Activated T-cell treated with anti-CD3 and anti-CD28 coated beads for 48 hours (primary cell): ENCODE measurements at places on chromosomes 3 and 15.

GRCh38 chr3:89353465-89353864, 246.0 kb downstream of the EPHA3 start:
- DNase-seq = no peak

DNA sequence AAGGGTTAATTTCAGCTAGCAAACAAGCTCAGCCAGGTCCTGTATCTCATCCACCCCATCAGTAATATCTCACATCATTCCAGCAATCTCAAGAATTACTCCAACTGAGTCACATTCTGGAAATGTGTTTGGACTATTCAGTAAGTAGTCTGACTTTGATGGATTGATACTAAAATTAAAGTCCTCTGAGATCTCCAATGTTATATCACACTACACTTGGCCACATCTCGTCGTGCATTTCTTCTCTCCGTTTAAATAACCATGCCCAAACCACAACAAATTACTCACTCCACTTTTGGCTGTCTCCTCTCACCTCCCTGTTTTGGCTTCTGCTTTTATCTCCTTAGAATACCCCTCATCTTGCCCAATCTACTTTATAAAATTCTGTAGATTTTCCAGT, 292.2 kb downstream of the PYDC2 start:
- DNase-seq = no peak

- no peak for DNase-seq
Observed at GRCh38 chr3:109887293-109887692, 549.9 kb upstream of the DPPA4 start.

GRCh38 chr15:63495780-63496488, 8.5 kb upstream of the USP3 start:
- no peak for DNase-seq

DNA sequence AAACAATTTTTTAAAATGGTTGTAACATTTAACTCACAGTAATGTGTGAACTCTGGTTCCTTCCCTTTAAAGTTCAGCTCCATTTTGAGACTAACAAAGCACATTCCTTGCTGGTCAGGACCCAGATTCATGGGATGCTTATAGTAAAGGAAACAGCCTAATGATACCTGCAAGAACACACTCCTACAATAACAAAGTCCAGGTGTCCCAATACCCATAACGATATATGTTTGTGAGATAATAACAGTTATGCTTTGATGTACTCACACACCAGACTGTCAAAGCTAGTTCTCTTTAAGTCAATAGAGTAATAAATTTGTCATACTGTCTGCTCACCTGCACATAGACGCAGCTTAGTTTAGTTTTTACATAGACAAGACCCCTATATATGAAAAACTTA, 15.9 kb upstream of the CCDC50 start:
- no peak for DNase-seq

DNA sequence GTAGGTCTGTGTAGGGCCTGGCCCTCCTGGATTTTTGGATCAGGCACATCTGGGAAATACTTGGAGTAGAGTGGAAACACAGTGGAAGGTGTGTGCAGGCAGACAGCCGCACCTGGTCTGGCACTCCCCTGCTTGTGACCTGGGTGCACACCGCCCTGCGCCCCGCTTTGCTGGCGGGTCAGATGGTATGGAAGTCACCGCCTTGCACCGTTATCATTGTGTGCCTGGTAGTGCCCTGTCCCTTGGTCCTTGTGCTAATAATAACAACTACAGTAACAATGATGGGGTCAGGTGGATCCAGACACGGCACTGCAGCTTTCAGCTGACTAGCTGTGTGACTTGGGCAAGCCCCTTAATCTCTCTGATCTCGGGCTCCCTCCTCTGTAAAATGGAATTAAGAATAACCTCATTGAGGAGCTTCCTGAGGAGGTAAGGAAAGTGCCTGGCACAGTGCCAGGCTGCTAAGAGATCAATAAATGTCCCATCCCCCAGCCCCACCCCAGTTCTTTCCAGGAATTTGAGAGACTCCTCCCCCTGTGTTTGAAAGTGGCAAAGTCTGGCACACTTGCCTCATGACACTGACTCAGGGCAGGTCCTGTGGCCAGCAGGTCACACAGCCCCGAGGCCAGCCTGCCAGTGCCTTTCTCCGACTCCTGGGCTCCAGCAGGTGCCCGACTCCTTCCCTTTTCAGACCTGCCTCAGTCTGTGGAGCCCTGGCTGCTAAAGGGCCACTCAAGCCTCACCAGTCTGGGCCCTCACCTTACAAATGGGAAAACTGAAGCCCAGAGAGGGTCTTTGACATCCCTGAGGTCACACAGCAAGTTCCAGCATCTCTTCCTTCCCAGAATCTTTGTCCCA, 9.8 kb downstream of the ISG20 start:
- no peak for DNase-seq

DNA sequence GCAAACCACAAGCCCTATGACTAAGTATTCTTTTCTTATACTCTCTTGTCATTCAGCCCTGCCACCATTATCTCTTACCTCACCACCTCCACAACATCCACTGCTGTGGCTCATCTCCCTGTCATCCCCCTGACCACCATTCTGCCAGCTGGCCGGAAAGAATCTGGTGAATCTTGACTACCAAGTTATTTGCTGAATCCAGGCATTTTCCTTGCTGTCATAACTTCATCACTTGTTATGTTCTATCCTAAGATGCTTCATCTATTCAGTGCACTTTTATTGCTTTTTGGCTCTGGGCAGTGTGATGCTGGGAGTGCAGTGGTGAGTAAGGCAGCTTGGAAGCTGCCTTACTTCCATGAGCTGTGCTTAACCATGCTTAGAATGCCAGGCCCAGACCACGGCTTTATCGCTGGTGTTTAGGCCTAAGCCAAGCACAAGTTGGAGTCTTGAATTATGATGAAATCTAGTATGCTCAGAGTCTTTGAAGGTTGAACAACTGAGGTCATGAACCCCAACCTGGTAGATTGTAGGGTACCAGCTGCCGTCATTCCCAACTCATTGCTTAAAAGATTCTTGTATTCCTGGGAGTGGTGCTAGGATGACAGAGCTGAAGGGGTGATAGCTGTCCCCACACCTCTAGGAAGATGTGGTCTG, 27.0 kb upstream of the APH1B start:
- no peak for DNase-seq

GRCh38 chr15:25536801-25537611, 98.2 kb upstream of the UBE3A start:
- DNase-seq = no peak

GRCh38 chr3:29668728-29669127, 387.9 kb downstream of the RBMS3 start:
- DNase-seq = no peak

GRCh38 chr15:70238917-70239316, 141.2 kb upstream of the TLE3 start:
- no peak for DNase-seq

- DNase-seq = no peak
Observed at GRCh38 chr3:20336572-20336971, 150.6 kb upstream of the SGO1 start.

DNA sequence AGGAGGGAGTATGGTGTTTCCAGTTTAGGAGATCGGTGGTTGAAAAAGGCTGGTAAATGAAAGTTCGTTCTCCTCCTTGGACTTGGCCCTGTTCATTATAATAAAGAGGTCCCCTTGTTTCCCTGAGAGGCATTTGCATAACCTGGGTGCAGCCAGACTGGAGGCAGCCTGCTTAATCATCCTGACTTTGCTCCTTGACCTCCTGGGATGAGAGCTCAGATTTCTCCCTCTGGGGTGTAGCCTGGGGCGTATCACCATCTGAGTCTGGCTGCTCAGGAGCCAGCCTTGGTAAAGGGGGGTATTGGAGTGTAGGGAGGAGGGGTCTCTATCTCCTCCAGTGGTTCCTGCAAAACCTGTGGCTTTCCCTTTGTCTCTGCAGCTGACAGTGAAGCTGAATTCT, 21.3 kb upstream of the ACAD9 start:
- no peak for DNase-seq

DNA sequence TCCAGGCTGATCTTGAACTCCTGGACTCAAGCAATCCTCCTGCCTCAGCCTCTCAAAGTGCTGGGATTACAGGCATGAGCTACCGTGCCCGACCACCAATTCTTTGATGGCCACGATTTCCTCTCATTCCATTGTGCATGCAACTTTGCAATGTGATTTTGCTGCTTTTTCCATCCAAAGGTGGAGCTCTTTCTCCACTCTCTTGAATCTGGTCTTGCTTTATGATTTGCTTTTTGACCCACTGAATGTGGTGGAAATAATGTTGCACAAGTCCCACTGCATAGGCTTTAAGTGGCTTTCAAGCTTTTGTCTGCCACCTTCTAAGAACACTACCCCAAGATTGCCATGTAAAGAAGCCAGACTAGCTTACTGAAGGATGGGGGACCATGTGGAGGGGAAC, 10.6 kb downstream of the RPS27L start:
- no peak for DNase-seq

GRCh38 chr15:45457220-45457619, 65.3 kb downstream of the SLC30A4 start:
- DNase-seq = no peak

DNA sequence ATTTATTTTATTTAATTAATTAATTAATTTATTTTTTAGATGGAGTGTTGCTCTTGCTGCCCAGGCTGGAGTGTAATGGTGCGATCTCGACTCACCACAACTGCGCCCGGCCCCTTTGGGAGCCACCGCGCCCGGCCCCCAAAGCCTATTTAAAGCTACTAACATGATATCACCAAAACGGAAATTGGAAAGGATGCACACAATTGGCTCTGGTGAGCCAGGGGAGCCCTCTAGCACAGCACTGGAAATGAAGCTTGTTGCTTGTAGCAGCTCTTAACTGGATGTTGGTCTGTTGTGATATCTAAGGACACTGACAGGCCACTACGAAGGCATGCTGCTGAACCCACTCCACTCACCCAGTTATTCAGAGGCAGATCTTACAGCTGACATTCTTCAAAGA, 104.5 kb downstream of the IGF2BP2 start:
- DNase-seq = no peak

GRCh38 chr3:131713416-131714123, 210.8 kb upstream of the MRPL3 start:
- no peak for DNase-seq

DNA sequence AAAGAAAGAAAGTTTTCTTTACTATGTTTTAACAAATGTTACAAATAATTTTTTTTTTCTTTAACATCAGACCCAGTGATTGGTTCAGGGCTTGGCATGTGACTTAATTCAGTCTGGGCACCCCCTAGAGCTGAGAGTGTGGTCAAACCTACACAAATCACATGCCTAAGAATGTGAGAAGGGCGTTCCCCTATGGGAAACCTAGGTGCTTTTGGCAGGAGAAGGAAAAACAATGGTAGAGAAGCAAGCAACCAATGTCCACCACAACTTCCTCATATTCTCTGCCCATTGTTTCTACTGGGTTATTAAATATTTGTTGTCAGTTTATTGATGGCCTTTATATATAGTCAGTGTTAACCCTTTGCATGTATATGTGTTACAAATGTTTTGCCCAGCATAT, 21.4 kb upstream of the PIAS1 start:
- no peak for DNase-seq

DNA sequence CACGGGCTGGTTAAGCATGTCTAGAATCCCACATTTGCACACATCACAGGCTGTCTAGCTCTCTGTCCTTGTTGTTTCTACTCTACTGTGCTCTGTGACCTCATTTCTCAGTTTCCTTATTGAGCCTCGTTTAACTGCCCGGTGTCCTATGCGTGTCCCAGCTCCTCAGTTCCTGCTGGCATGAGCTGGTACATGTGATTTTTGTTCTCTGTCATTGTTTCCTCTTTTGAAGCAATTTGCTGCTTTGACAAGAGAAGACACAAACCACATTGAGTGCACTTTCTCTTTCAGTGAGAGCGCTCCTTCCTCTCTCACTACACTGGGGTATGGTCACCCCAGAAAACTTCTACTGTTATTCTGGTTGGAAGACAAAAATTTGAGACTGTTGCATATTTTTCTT, 563.5 kb downstream of the PDCD6IP start:
- DNase-seq = no peak

- no peak for DNase-seq
Observed at GRCh38 chr3:41173926-41174885, 25.1 kb upstream of the CTNNB1 start.

DNA sequence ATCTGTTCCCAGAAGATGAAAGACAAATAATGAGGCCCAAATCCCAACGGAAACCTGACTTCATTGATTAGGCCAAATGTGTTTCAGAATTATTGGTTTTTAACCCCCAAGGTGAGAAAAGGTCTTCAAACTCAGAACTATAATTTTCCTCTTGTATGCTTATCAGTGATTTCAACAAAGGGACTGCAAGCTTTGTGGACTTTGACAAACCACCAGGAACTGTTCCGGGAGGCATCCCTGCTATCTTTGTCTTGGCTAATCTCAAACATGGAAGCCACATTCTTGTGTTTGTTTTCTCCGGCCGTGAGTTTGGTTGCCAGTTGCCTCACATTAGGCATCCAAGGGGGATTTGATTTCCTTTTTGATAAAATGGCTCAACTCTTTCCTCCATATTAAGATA, 19.5 kb downstream of the ARHGEF3 start:
- DNase-seq = no peak

DNA sequence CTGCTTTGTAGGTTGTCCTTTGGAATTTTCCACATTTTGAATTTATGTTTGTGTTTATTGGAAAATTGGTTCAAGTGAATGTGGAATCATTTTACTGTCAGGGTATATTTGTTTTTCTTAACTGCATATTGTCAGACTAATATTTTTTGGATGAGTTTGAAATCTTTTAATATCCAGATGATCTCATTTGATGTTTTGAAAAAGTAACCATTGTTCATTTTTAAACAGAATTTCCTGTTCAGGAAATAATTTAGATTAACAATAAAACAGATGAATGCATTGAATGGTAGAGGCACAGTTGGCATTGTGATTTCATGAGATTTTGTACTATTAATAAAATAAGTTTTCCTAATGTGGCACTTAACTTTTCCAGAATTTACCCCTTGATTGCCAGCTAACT, 15.5 kb downstream of the TRAK1 start:
- no peak for DNase-seq

GRCh38 chr15:69808756-69809155, 289.0 kb downstream of the TLE3 start:
- no peak for DNase-seq

DNA sequence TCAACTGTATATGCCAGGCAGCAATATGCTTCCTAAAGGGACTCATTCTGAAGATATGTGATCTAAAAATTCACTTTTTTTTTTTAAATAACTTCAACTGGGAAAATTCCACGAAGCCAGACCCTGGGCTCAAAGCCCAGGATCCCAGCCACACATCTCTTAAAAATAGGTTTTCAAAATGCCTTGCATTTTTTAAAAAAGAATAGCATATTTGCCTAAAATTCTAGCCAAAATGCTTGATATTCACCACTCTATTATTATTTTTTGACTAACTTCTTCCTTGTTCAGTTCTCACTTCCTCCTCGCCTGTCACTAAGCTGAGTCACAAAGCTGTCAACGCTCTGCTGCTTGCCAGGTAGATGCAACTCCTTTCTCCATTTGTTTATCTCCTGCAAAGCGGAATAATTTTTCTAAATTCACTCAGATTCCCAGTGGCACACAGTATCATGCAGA, 28.0 kb upstream of the VGLL4 start:
- no peak for DNase-seq

DNA sequence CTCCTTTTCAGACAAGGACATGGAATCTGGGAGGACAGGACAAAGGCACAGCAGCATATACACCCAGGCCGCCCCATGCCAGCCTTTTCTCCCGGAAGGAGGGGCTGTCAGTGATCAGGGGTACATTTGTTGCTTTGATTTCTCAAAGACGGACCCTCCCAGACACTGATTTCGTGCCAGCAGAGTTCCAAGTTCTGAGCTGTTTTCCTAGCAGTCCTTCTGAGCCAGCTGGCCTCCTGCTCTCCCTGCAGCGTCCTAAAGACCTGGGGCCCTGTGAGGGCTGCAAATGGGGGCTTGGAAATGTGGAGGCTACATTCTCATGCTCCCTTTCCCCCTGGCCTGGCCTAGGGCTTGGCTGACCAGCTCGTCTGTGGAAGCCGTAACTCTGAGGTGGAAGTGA, 22.3 kb downstream of the CTSH start:
- no peak for DNase-seq
